ENCODE measurements at places on chromosomes 7 and 10. TPM values are rescaled to one million over a fixed set of nuclear protein-coding genes. Genes with fewer than 3 reads are reported as not detected.
A peak's percentile ranks its signal among the peaks of the same experiment; 100 is the strongest.

GRCh38 chr10:48307711-48308018 is 1.2 kb downstream of the MAPK8 start:
- DNase-seq = no peak

The CHN2 gene
- 0.10 TPM for total RNA-seq

- DNase-seq = no peak
Measured at GRCh38 chr10:128574581-128575210, 448.5 kb upstream of the MKI67 start.

The CYP26A1 gene
- total RNA-seq = not detected

DNA sequence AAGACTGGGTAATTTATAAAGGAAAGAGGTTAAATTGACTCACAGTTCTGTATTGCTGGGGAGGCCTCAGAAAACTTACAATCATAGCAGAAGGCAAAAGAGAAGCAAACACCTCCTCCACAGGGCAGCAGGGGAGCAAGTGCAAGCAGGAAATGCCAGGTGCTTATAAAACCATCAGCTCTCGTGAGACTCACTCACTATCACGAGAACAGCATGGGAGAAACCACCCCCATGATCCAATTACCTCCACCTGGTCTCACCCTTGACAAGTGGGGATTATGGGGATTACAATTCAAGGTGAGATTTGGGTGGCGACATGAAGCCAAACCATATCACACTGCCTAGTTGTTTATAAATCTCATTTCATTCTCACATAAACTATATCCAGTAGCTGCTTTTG is 28.0 kb upstream of the CPN1 start:
- DNase-seq = no peak

The PTPRZ1 gene
- 32.3 TPM for total RNA-seq

GRCh38 chr7:115229401-115230105 is 307.7 kb downstream of the MDFIC start:
- DNase-seq = no peak

GRCh38 chr10:57799625-57800024 is 468.1 kb downstream of the IPMK start:
- DNase-seq = peak; percentile 63

- no peak for DNase-seq
Measured at GRCh38 chr10:112135604-112136003, 48.0 kb downstream of the GPAM start.

The PI4K2A gene
- 34.3 TPM for total RNA-seq

DNA sequence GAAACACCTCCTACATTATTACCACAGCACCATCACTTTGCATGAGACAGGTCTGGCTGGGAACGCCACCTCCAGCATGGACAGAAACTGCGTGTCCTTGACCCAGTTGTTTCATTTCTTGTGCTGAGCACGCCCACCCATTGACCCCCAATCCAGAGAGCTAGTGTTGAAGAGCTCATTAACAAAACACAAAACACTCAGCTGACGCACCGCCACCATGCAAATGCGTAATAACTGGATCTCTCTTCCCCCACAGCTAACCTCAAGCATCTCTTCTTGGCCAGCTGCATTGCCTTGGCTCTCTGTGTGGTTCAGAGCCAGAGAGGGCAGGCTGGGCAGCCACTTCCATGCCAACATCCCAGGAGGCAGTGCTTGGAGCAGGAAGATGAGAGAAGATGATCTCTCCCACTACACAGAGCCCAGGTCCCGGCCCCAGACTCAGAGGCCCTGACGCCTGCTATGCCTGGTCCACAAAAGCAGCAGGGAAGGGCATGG is 173.5 kb downstream of the PLXNA4 start:
- no peak for DNase-seq

The GPR85 gene
- total RNA-seq = 0.63 TPM

DNA sequence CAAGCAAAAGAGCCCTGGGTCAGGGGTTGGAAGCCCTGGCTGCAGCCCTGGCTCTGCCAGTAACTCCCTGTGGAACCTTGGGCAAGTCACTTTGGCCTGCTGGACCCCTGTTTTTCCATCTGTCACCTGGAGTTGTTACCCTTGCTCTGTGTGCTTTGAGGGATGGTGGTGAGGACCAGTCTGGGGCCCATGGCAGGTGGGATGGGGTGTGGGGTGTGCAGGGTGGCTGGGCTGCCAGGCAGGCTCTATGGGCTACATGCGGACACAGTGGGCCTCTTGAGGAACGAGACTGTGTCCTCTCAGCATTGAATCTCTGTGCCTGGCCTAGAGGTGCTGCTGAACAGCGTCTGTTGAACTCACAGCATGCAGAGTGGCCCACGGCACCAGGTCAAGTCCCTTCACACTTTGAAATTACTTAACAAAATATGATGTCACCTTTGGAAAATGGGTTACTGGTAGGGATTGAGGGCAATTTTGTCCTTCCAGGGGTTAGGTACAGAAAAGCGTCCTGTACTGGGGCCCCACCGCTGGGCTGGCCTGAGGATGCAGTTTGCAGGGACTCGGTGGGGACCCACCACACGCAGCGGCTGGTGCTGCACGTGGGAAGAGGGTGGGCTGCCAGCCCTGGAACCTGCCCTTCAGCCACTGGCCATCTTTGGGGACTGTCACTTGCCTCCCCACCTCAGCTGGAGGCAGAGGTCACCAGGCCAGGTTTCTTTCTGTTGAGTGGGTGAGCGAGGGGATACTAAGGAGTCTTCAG is 45.3 kb downstream of the PRF1 start:
- no peak for DNase-seq

The HOXA6 gene
- total RNA-seq = 3.4 TPM

The FLNC gene
- 0.61 TPM for total RNA-seq

GRCh38 chr10:118851062-118852035 is 96.6 kb upstream of the CACUL1 start:
- DNase-seq = no peak

The GRB10 gene
- total RNA-seq = 13.4 TPM

The PITX3 gene
- not detected for total RNA-seq

DNA sequence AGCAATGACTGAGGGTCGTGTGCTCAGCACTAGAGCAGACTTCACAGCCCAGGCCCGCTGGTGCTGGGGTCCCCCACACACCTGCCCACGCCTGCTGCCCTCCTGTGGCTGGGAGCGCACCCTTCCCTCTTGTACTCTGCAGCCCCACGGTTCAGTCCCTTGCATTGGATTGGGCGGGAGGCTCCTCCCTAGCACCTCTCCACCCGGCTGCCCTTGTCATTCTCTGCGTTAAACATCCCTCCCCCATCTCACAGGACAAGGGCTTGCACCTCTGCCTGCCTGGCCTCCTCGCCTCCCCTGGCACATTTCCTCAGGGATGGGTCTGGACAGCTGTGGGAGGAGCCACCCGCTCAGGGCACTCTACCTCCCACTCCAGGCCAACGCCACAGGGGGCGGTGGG is 68.6 kb downstream of the ALOX5 start:
- no peak for DNase-seq

- DNase-seq = peak; percentile 60
Measured at GRCh38 chr7:134845461-134845860, 66.0 kb downstream of the CALD1 start.

- DNase-seq = no peak
Measured at GRCh38 chr7:136293272-136293671, 316.1 kb upstream of the MTPN start.

The DDX50 gene
- 42.0 TPM for total RNA-seq

The PNLIPRP3 gene
- 13.4 TPM for total RNA-seq

The FGL2 gene
- not detected for total RNA-seq

GRCh38 chr10:121524157-121524817 is 74.0 kb downstream of the FGFR2 start:
- DNase-seq = no peak

DNA sequence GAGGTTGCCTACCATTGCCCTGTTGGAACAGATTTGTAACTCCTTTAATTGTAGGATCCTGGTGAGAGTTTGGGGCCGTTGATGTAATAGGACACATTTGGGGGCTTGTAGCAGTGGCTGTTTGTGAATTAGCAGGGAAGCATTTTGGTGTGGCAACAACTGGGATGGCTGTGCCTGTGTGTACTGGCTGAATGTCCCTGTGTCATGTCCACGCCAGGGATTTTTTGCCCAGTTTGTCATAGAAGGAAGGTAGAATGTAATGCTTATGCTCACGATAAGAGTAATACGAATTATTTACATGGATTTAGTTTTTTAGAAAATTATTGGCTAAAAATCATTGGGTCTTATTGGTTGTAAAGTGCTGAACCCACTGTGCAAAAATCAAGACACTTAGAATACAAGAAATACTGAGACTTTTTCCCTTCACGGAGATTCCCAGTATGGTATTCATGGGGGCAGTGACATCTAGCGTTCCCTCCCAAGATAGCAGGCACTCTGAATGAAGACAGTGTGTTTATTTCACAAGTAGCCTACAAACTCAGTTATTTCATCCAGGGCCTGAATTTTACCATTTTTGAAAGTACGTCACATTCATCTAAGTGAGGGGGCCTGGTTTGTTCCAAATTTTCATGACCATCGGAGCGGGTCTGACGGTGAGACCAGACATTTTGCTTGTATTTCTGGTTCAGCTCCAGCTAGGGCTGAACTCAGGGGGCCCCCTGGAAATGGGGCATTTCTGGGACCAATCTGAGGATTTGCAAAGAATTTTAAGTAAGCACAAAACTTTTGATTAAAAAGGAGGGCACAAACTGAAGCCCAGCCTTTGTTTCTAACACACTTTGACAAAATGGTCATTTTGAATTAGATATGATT is 74.7 kb downstream of the CACNB2 start:
- peak; percentile 29 for DNase-seq

GRCh38 chr10:19488592-19489280 is 327.5 kb upstream of the PLXDC2 start:
- DNase-seq = no peak

- no peak for DNase-seq
Measured at GRCh38 chr10:125559210-125559609, 123.8 kb downstream of the TEX36 start.
